Stimulated activated CD4-positive, alpha-beta T cell treated with anti-CD3 and anti-CD28 coated beads, Interleukin-12 subunit alpha, Interleukin-12 subunit beta, amount 100 ng/mL, for 48 hours (primary cell): ENCODE measurements at places on chromosomes 4 and X.

DNA sequence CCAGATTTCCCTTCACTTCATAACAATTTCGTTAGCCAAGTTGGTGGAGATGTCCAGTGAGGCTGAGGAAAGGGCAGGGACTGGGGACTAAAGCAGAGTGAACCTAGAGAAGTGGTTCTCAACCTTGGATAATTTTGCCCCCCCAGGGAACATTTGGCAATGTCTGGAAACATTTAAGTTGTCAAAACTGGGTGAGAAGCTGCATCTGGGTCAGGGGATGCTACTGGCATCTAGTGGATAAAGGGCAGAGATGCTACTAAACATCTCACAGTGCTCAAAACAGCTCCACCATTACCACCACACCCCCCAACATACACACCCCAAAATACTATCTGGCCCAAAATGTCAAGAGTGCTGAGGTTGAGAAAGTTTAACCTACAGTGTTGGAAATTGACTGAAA, 32.0 kb upstream of the FGF16 start:
- DNase-seq: no peak

- DNase-seq: no peak
Observed at GRCh38 chr4:142110136-142110535, 473.8 kb downstream of the IL15 start.

GRCh38 chrX:49220100-49220499, 13.0 kb downstream of the CACNA1F start:
- DNase-seq: no peak

DNA sequence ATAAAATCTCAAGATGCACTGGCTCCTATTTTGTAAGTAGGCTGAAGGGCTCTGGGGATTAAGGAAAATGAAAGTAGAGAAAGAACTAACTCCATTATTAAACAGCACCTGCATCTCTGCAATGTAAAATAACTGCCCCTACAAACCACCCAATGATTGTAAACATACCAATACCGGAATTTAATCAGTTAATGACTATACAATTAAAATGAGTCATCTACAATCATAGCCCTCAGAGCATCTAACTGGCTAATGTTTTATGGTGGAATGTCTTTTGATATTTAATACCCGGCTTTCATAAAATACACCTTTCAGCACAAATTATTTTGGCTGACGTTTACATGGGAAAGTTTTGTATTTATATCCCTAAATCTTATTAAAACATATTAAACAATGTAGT, 142.3 kb downstream of the PAPSS1 start:
- no peak for DNase-seq

GRCh38 chr4:126777649-126778048, 855.1 kb upstream of the INTU start:
- no peak for DNase-seq

DNA sequence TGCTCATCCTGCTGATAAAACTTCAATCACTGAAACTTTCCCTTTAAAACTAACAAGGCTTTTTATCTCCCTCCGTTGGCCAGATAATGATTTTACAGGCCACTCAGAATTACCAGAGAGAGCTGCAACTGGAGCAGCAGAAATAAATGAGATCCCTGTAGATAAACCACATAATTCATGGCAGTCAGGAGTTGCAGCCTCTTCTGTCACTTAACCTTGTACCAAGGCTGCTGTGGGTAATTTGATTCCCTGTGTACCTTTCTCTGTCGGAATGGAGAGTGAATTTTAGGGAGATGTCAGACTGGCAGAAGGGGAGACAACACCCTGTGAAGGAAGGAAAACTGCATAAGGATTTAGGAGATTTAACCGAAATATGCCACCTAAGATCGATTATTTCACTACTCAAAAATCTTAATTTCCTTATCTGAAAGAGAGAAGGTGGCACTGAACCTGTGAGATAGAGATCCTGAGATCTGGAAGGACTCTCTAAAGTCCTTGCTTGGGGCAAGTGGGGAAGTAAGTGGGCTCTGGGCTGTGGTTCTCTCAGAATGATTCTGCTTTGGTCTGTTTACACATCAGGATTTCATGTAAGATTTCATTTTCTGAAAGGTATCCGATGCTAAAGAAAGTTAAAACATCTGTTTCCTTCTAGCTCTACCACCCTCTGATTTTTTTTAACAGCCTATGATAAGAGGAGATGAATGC, 14.3 kb upstream of the TSPAN5 start:
- DNase-seq: no peak

GRCh38 chrX:16999275-16999674, 52.8 kb downstream of the REPS2 start:
- DNase-seq: no peak

GRCh38 chr4:140485939-140486338, 12.2 kb downstream of the MGAT4D start:
- no peak for DNase-seq

DNA sequence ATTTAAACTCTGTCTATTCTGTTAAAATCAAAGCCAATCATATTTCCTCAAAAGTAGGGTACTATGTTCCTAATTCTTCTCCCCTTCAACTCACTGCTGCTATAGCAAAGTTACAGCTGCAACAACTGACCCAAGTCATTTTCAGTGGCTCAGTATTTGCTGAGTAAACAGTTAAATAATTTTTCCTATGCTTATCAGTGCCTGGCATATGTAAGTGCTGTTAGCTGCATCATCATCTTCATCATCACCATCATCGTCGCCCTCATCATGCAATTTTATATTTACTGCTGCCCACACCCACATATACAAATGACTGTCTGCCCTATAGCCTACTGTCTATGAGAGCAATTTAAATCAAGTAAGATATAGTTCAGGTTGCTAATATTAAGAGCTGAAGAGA, 21.9 kb downstream of the COQ2 start:
- DNase-seq: no peak

GRCh38 chrX:151789179-151789800, 54.7 kb downstream of the CNGA2 start:
- DNase-seq: no peak

DNA sequence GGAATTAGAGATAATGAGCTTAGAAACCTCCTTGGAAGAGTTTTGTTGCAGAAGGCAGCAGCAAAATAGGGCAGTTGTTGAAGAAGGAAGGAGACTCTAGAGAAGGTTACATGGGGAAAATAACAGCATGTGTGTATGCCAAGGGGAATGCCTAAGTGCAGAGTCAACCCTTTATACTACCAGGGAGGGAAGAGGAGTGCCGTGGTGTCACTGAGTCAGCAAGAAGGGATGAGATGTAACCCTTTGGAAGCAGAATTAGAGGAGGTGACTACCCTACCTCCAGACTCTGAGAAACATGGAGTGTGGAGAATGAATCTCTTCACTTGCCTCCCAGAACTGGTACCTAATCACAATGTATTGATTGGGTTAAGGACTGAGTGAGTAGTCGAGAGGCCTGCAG, 6.7 kb upstream of the GABRE start:
- DNase-seq: no peak

DNA sequence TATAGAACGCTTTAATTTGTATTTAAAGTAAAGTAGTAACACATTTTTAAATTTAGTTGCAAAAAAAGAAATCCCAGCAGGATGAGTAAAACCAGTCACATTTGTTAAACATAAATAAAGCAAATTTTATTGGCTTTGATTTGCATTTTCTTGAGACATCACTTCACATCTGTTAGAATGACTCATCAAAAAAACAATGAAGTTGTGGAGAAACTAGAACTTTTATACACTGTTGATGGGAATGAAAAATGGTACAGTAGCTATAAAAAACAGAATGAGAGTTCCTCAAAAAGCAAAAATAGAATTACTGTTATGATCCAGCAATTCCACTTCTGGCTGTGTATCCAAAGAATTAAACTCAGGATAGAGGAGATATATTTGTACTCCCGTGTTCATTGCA, 454.0 kb upstream of the KLHL4 start:
- DNase-seq: no peak

DNA sequence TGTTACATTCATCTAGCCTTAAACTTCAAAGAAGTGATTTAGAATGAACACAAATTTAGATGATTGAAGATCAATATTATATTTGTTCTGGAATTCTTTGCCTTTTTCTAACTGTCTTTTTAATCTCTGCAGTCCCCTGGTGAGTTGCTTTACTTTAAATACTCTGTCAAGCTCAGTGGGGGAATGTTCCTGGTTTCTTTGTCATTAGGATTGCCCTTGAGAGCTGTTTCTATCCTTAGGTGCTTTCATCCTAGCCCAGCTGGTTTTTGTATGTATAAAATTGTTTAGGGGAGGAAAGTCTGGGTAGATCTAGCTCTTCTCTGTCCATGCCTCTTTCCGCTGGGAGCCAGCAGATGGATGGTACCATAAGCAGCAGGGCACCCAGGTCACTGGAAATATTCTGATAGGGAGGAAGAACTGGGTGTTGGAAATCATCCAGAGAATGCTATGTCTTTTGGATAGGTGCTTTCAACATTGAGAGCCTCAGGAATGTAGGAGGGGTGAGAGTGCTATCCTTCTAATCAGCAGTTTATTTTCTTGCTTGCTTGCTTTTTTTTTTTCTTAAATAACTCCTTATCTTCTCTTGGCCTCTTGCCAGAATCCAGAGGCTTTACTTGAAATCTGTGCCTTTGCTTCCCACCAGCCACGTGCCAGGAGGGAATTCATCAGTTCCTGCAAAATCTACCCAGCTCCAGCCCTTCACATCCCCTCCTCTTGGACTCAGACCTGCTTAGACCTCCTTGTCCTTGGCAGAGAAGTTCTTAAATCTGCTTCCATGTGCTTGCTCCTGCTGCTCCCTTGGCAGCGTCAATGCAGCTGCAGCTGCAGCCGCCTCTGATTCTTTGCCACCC, 215.3 kb upstream of the ANXA3 start:
- DNase-seq: no peak

GRCh38 chr4:89682808-89683207, 154.2 kb downstream of the SNCA start:
- no peak for DNase-seq

DNA sequence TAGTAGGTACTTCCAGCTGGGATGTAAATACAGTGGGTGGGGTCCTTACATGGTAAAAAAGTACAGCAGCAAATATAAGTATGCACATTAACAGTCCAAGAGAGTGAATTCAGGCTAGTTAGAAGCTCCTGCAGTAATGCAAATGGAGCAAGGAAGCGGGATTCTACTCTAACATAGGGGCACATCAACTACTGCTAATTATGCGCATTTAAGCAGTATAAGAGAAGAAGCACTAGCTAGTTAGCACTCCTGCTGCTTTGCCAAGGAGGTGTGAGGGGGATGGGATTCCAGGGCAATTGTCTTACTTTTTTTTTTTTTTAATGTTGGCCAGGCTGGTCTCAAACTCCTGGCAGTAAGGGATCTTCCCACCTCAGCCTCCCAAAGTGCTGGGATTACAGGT, 284.1 kb downstream of the CHIC1 start:
- DNase-seq: no peak

DNA sequence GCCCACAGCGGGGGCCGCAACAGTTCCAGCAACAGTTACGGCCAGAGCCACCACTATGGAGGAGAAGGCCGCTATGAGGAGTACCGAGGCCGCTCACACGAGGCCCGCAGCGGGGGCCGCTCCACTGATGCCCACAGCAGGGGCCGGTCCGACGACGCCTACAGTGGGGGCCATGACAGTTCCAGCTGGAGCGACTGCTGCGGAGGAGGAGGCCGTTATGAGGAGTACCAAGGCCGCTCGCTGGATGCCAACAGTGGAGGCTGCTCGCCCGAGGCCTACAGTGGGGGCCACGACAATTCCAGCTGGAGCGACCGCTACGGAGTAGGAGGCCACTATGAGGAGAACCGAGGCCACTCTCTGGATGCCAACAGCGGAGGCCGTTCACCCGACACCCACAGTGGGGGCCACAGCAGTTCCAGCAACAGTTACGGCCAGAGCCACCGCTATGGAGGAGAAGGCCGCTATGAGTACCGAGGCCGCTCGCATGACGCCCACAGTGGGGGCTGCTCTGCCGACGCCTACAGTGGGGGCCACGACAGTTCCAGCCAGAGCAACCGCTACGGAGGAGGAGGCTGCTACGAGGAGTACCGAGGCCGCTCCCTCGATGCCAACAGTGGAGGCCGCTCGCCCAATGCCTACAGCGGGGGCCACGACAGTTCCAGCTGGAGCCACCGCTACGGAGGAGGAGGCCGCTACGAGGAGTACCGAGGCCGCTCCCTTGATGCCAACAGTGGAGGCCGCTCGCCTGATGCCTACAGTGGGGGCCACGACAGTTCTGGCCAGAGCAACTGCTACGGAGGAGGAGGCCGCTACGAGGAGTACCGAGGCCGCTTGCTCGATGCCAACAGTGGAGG, 1.7 kb downstream of the RBMXL3 start:
- no peak for DNase-seq

DNA sequence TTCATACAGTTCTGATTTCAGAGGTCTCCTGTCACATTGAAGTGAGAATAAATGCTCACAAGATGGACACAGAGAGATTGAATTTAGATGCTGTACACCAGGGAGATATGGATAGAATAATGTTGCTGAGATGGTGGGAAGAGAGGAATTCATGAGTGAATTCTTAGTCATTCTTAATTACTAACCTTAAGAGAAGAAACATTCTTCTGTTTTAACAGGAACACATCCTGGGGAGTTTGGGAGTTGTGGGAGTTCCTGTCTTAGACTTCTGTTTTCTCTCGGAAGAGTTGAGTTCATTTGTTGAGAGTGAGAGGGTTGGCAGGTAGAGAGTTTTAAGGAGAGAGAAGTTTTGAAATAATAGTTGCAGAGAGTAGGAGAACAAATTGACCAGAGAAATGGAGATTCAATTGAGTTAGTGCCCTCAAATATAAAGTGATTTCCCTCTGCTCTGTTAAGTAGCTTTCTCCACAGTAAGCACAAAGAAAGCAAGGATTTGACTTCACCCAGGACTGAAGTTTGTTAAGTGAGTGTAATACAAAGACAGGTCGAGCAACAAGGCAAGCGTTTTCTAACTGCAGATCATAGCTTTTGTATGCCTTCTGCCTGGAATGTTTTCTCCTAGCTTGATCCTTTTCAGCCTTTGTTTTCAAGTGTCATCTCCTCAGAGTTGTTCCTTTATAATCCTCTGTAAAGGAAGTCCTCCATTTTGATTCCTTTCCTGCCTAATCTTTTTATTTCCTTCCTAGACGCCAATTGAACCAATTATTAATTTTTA, 205.9 kb downstream of the RAPGEF2 start:
- no peak for DNase-seq

GRCh38 chr4:109052821-109053220, 249.6 kb downstream of the COL25A1 start:
- no peak for DNase-seq

GRCh38 chr4:145756244-145756643, 76.3 kb downstream of the C4orf51 start:
- no peak for DNase-seq

DNA sequence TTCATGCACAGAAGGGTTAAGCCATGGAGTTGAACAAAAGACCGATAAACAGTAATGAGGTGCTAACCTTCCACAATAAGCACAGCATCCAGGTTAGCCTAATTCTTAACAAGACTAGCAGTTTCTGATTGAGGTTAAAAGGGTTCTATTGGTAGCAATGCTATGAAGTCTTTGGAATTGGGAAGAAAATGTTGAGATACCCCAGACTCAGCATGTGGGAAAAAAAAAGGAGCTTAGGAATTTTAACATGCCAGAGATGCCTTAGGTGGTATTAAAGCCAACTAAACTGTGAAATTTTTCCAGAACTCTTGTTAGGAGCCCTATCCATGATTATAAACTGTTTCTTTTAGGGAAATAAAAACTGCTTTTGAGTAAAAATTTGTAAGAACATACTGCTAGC, 391.7 kb downstream of the GABRG1 start:
- no peak for DNase-seq
